ENCODE measurements at places on chromosomes 12 and 14.

DNA sequence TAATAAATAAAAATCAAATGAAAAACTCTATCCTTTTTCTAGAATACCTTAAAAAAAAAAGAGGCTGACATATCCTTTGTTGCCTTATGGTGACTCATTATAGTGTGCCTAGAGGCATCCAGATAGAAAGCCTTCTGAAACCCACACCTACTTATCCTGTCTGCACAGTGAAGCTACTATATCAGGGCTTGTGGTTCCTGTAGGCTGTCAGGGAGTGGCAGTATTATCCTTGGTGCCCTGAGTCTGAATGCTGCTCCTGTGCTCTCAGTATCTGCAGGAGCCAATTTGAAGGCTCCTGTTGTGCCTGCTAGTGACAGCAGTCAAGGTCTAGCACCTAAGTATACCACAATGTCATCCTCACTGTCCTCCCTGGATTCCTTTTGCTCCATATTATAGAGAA is 168.4 kb upstream of the AVPR1A start:
- DNase-seq: no peak

- DNase-seq: no peak
These were observed 4.1 kb downstream of the TUBA1B start for GRCh38 chr12:49126852-49127763.

- no peak for DNase-seq
These were observed 285.8 kb downstream of the NUAK1 start for GRCh38 chr12:105852951-105853350.

DNA sequence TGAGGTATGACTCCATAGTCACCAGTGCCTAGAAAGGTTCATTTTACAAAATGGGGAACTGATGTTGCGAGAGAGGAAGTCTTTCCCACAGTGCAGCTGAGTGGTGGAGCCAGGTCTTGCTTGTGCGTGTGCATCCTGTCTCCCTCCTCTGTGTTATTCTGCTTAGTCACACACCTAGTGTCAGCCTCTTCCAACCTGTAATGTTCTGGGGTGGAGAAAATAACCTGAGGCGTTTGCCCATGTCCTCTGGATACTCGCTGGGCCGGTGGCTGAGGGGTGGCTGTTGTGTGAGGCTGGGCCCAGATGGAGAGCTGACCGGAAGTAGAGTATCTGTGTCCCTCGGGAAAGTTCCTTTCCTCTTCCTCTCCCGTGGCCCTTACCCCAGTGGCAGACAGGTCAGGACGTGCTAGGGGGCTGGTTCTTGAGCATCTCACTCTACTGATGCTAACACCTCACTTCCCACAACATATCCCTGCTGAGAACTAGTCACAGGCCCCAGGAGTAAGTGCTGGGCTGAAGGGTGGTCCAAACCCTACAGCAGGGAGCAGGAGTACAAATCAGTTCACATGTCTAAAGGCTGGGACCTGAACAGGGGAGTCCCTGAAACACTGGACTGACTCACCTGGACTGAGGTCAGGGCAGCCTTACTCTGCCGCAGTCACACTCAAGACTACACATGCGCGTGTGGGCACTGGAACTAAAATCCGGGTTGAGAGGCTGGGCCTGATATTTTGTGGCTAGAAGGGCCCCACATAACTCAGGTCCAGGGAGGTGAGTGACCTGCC is 7.0 kb downstream of the MLF2 start:
- DNase-seq: no peak
